A549 treated with RU486 at 1 μM for 4 hours (cell line): ENCODE measurements at places on chromosomes 2 and 18. TPM values are rescaled to one million over a fixed set of nuclear protein-coding genes. Genes with fewer than 3 reads are reported as not detected.

GPC1 gene
- total RNA-seq = 145 to 235 TPM (median 200 TPM) in 5 replicates

DAPL1 gene
- total RNA-seq = not detected in 5 replicates

ZBTB14 gene
- 6.1 to 8.1 TPM (median 7.0 TPM) in 5 replicates for total RNA-seq

ZNF892 gene
- 0.23 to 0.51 TPM (median 0.42 TPM) in 5 replicates for total RNA-seq

NAT8 gene
- not detected in 5 replicates for total RNA-seq

CCDC74B gene
- 5.4 to 7.8 TPM (median 6.5 TPM) in 5 replicates for total RNA-seq

SH3RF3 gene
- 0.25 to 0.52 TPM (median 0.38 TPM) in 5 replicates for total RNA-seq

C2orf15 gene
- 0.42 to 0.64 TPM (median 0.50 TPM) in 4 of 5 replicates, not detected in the other for total RNA-seq

TWIST2 gene
- total RNA-seq = 11.0 to 21.1 TPM (median 20.6 TPM) in 5 replicates

ZNF519 gene
- 1.3 to 2.0 TPM (median 1.8 TPM) in 5 replicates for total RNA-seq

LIMS1 gene
- 42.2 to 66.1 TPM (median 52.5 TPM) in 5 replicates for total RNA-seq

CD8A gene
- total RNA-seq = 0.21 to 0.34 TPM (median 0.32 TPM) in 5 replicates

SERPINB3 gene
- 0.09 to 0.21 TPM (median 0.14 TPM) in 3 of 5 replicates, not detected in the others for total RNA-seq

ABCA12 gene
- 0.14 to 0.42 TPM (median 0.22 TPM) in 5 replicates for total RNA-seq

IL18RAP gene
- 0.05 TPM in 1 of 5 replicates, not detected in the others for total RNA-seq

MYO5B gene
- total RNA-seq = 10.2 to 15.1 TPM (median 12.8 TPM) in 5 replicates

MYCN gene
- not detected in 5 replicates for total RNA-seq

DQX1 gene
- 0.06 to 0.23 TPM (median 0.15 TPM) in 3 of 5 replicates, not detected in the others for total RNA-seq

UGT1A3 gene
- 0.10 to 0.22 TPM (median 0.13 TPM) in 3 of 5 replicates, not detected in the others for total RNA-seq

TCF23 gene
- total RNA-seq = not detected in 5 replicates

CHRNG gene
- not detected in 5 replicates for total RNA-seq

SKOR2 gene
- not detected in 5 replicates for total RNA-seq

BMP10 gene
- total RNA-seq = not detected in 5 replicates

GPR45 gene
- not detected in 5 replicates for total RNA-seq

KIF1A gene
- 0.56 to 0.75 TPM (median 0.66 TPM) in 5 replicates for total RNA-seq

CDKL4 gene
- not detected in 5 replicates for total RNA-seq

RUFY4 gene
- total RNA-seq = not detected in 5 replicates

FAM237A gene
- total RNA-seq = not detected in 5 replicates

LOXL3 gene
- total RNA-seq = 0.14 to 0.66 TPM (median 0.25 TPM) in 5 replicates

ITPRIPL1 gene
- total RNA-seq = not detected in 5 replicates

DES gene
- total RNA-seq = 0.05 to 0.24 TPM (median 0.13 TPM) in 3 of 5 replicates, not detected in the others

CELF4 gene
- not detected in 5 replicates for total RNA-seq

CNTNAP5 gene
- not detected in 5 replicates for total RNA-seq

SERPINB10 gene
- not detected in 5 replicates for total RNA-seq

RND3 gene
- 56.1 to 75.4 TPM (median 67.3 TPM) in 5 replicates for total RNA-seq

STARD6 gene
- total RNA-seq = not detected in 5 replicates

MC2R gene
- total RNA-seq = not detected in 5 replicates
